PC-3 (cell line): ENCODE measurements at places on chromosomes 2 and 18. TPM values are rescaled to one million over a fixed set of nuclear protein-coding genes. Genes with fewer than 3 reads are reported as not detected.

- DNase-seq, result no peak
Measured at GRCh38 chr2:181658444-181658843, 1.5 kb upstream of the CERKL start.

REG3A gene
- not detected in 2 replicates for total RNA-seq

DNA sequence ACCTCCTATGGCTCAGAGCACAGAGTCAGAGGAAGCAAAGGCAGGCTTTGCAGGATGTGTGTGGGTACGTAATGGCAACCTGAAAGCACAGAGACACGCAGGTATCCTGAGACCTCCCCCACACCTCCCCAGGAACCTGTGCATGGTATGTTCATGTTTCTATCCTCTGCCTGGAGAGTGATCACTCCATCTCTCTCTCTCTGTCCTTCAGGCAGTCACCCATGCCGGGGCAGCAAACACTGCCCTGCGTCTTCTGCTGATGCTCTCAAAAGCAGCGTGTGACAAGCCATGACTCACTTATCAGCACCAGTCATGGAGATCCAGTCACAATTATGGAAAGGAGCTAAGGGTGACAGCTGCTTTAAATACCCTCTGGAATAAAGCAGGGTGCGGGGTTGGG, 52.7 kb downstream of the PDCL3 start:
- no peak for DNase-seq

MAP3K19 gene
- total RNA-seq, result not detected in 2 replicates

CHST10 gene
- total RNA-seq, result 13.4 and 17.8 TPM in 2 replicates
